ENCODE measurements at places on chromosomes 12 and 14. TPM values are rescaled to one million over a fixed set of nuclear protein-coding genes. Genes with fewer than 3 reads are reported as not detected.

DNA sequence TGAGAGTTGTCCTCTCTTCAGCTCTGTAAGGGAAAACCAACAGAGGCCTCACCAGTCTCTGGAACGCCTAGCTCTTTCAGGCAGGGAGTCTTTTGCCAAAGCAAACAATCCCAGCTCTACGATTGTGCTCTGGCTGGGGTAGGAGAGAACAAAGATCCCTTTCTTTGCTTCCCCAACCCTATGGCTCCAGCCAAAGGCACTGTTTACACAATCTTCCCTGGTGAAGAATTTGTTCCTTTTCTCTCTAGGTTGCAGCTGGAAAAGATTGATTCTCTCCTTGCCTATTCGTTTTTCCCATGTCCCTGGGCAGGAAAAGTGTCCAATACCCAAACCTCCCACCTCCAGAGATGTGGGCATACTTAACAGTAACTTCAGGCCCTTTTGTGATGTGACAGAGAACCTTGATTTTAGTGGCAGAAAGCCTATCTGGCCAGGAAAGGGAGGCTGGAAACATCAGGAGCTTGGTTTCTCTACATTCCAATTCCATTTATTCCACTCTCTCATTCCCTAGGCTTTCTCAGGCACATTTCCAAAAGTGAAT is 16.8 kb downstream of the ATP5MC2 start:
- H3K4me1 ChIP-seq: no peaks in the 10 kb centered on the region
- no peaks in the 10 kb centered on the region for H3K27me3 ChIP-seq
- DNase-seq: no peak
- no peak overlapping the region for H3K4me3 ChIP-seq

- peak overlapping the region; percentile 85 for H3K4me3 ChIP-seq
- peaks cover 16% of the 10 kb centered on the region for H3K36me3 ChIP-seq
- DNase-seq: no peak
- H3K4me1 ChIP-seq: peaks cover 59% of the 10 kb centered on the region
- H3K27me3 ChIP-seq: no peaks in the 10 kb centered on the region
- peak overlapping the region; percentile 95 for H3K27ac ChIP-seq
Observed at GRCh38 chr14:73785336-73785833, 66.2 kb upstream of the PTGR2 start.

GRCh38 chr14:24172261-24172860 is 481 bp downstream of the REC8 start:
- peak overlapping the region; percentile 77 for H3K4me3 ChIP-seq
- H3K27me3 ChIP-seq: no peaks in the 10 kb centered on the region
- H3K27ac ChIP-seq: peak overlapping the region; percentile 83
- no peak for DNase-seq
- peaks cover 41% of the 10 kb centered on the region for H3K4me1 ChIP-seq
- H3K36me3 ChIP-seq: peaks cover 40% of the 10 kb centered on the region

RNASE8 gene
- total RNA-seq: not detected

DYRK4 gene
- total RNA-seq: 22.8 TPM

All from activated CD8-positive, alpha-beta memory T cell treated with anti-CD3 and anti-CD28 coated beads, Interleukin-2, amount 10 ng/mL, durations not matched to agents 7 days and 5 days (primary cell).